ENCODE measurements at places on chromosomes 4 and X.

DNA sequence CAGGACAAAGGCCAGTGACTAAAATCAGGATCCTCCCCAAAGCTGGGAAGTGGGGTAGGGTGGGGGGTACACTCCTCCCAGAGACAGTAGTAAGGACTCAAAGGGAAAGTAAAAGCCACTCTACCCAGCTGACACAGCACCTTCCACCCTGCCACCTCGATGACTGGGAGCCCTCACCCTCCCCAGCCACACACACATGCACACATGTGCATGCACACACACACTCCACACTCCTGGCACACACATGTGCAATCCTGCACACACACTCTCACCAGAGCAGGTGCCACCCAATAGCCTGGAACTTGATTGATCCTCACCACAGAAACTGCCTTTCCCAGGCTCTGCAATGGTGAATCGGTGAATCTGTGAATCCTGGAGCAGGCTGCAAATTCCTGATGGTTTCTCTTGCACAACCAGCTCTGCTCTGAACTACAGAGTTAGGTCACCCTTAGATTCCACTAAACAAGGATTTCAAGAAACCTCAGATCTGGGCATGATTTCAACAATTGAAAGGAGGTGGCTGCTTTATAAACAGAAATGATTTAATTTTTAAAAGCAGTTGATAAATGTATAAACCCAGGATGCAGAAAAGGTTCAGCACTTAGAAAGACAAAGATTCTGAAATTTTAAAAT, 21.5 kb downstream of the AMOT start:
- DNase-seq = no peak

- DNase-seq = peak; percentile 50
Observed at GRCh38 chr4:84573385-84574068, 9.4 kb upstream of the CDS1 start.

- DNase-seq = no peak
Observed at GRCh38 chr4:23260511-23260910, 567.8 kb downstream of the GBA3 start.

GRCh38 chr4:16752150-16752549, 146.3 kb downstream of the LDB2 start:
- DNase-seq = peak; percentile 46

GRCh38 chr4:51840781-51841180, 2.2 kb upstream of the DCUN1D4 start:
- no peak for DNase-seq
